NCI-H774 (cell line): ENCODE measurements at places on chromosomes 1 and 21.
A peak's percentile ranks its signal among the peaks of the same experiment; 100 is the strongest.

- DNase-seq = no peak
These were observed 107.2 kb downstream of the C1orf21 start for GRCh38 chr1:184493987-184494388.

DNA sequence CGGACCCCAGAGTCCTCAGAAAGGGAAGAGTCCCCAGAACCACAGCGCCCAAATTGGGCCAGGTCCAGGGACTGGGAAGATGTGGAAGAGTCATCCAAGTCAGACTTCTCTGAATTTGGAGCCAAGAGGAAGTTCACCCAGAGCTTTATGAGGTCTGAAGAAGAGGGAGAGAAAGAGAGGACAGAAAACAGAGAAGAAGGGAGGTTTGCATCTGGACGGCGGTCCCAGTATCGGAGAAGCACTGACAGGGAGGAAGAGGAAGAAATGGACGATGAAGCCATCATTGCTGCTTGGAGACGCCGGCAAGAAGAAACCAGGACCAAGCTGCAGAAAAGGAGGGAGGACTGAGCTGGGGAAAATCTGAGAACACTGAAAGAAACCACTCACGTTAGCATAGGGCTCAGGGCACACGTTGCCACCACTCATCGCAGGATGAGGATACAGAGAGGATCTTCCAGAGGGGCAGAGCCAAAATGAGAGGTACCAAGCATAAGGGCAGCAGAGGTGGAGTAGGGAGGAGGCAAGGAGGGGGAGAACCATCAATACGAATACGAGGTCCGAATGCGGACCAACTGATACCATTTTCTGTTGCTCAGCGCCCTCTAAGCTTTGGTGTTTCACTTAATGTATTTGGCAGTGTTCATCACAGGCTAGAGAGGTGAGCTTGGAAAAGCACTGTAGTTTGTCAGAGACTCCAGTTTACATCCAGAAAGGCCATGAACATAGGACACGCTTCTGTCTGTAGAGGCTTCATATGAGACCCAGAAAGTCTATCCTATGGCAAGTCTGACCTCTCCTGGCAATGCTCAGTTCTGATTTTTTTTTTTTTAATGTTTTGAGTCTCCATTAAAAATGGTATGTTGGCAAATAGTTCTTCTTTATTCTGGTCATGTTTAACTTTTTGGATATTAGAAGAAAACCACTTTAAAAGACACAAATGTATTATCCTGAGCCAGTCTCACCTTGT is 34.7 kb downstream of the STYXL2 start:
- DNase-seq = no peak

DNA sequence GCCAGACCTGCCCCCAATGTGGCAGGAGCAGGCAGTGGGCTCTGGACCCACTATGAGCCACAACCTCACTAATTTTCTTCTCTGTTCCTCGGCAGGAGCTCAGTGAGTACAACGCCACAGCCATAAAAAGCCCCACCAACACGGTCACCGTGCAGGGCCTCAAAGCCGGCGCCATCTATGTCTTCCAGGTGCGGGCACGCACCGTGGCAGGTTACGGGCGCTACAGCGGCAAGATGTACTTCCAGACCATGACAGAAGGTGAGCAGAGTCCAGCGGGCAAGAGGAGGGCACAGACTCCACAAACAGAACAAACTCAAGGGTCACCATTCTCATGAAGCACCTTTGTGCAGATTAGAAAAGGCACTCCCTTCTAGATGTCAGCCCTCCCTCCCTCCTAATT is 79.9 kb downstream of the LACTBL1 start:
- DNase-seq = no peak

DNA sequence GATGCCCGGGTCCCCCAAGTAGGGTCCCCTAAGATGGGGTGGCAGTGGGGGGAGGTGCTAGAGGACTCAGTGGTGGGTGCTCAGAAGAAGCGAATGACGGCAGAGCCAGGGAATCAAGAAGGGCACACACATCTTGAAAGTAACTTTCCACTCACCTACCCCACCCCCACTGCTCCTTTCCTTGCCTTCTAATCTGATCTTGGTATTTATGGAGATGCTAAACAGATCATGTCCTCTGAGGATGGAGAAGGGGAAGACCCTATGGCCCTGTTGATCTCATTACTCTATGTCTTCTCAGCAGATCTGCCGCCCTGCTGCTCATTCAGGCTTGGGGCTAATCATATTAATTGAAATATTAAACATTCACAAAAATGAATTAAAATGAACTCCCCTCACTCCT is 2.1 kb upstream of the CELF3 start:
- DNase-seq = no peak

DNA sequence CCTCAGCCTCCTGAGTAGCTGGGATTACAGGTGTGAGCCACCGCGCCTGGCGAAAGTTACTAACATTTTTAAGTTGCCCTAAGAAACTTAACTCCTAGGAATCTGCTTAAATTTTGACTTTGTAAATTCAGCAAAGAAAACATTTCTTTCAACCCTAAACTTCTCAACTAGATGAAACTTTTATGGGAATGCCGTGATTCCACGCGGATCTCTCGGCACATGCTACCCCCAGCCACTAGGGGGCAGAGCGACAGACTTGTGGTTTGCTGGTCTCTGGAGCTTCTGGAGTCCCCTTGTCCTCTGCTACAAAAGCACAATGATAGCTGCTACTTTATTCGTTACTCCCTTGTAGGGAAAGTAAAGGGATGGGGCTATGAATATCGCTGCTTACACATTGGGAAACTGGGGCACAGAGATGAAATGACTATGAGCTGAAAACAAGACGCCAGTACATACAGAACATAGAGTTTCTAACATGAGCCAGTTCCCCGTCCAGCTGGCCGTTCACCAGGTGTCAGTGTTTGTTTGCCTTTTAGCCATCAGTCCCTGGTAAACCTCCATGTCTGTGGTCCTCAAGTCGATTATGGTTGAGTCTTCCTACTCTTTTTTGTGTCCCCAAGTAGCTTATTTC is 114.7 kb downstream of the PBX1 start:
- DNase-seq = no peak

DNA sequence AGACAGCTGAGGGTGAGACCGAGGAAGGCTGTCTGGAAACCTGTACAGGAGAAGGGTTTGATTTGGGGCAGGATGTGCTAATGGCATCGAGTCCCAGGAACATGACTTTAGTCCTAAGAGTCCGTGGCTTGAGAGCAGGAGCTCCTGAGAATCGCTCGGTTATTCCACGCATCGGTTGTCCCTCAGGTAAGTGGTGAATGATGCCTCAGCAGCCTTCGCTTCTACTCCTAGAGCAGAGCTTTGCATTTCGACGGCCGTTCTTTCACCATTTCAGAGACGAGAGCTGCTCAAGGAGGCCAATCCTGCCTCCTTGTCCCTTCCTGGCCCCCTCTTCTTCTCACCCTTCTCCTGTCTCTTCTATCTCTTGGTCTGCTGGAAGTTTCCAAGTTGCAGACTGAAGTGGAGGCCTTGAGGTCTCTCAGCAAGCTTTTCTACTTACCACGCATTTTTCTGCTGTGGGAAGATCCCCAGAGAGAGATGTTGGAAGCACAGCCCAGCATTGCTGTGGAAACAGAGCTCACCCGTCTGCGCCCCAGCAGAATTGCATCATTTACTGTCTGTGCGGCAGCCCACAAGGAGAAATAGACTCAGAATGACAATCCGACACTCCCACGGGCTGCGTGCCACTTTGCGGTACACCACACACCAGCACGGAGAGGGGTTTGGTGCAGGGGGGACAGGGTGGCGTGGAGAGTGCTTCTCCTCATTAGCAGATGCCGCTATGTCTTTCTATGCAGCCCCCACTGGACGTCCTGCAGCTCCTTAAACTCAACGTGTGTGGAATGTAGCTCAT is 270.7 kb upstream of the C1orf174 start:
- DNase-seq = no peak

DNA sequence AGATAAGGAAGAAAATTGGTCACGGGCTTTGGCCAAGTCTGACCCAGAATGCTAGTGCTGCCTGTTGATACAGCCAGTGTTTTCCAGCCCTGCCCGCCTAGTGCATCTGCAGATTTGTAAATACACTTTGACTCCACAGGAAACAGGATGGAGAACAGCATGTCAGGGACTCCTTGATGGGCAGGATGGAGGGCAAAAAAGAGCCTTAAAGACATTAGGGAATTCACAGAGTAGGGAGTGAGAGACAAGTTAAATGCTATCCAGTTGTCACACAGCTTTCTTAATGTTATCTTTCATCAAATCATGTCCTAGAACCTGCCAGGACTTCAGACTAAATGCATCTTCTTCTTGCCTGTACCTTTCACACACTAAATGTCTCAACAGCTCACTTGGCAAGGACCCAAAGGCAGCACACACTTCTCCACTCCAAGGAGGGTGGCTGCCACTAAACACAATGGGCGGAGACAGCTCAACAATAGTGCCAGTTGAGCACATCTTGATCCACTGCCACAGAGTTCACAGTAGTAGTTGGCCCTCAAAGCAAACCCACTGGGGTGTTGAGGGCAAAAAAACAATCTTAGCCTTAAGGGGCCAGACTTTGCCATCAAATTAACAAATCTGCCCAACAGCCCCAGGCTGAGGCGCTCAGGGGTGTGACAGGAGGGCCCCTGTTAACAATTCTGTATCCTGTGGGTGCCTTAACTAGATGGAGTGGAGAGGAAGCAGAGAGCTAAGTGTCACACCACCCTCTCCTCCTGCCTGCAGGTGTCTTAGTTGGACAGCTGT is 2.7 kb downstream of the HIVEP3 start:
- peak; percentile 19 for DNase-seq

- no peak for DNase-seq
These were observed 234.4 kb downstream of the PTPRU start for GRCh38 chr1:29470788-29471119.
